ENCODE measurements at places on chromosomes 6 and 20.

- no peak for DNase-seq
These were observed 167.1 kb downstream of the PTPRT start for GRCh38 chr20:43022568-43022967.

GRCh38 chr6:89582669-89583325 lies 55.8 kb downstream of the LYRM2 start:
- no peak for DNase-seq

DNA sequence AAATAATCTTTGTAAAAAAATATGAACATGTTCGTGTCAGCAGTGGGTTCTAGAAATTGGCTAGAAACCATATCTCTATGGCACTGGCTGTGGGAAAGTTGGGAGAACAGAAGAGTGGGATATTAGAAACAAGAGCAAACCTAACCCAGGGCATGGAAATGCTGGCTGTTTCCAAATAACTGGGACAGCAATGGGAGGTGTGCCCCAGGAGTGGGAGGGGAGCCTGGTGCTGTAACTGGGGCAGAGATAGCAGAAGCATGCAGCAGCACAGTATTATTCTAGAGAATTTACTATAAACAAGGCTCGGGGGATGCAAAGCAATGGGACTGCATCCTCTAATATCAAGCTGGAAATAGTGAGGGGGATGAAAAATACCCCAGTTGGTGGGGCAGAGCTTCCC lies 175.0 kb downstream of the KIF6 start:
- no peak for DNase-seq

DNA sequence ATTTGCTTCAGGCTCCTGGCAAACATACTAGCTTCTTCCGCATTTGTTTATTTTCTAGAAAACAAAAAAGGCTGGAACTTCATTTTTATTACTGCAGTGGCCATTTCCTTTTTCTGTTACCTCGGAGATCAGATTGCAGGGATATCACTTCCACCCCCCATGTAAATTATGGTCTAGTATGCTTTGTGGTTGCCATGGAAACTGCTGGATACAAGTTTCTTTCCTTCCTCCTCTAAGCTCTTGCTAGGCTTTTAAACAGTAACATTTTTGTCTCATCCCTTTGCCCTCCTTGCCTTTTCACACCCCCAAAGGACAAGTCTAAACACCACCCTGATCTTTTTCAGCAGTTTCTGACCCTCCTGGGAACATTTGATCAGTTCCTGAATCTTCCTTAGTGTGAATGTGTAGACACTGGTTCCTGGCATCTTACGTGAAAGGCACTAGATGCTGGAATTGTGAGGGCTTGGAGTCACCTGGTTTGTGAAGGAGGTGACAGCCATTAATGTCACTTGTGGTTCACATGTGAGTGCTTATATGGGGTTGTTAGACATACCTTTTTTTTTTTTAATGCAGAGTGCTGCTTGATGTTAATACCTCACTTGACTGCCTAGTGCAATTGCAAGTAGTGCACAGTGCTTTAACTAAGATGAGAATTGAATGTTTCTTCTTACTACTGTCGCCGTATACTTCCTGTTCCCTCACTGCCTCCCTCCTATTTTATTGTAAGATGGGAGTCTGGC lies 181.6 kb downstream of the JARID2 start:
- DNase-seq, result no peak

DNA sequence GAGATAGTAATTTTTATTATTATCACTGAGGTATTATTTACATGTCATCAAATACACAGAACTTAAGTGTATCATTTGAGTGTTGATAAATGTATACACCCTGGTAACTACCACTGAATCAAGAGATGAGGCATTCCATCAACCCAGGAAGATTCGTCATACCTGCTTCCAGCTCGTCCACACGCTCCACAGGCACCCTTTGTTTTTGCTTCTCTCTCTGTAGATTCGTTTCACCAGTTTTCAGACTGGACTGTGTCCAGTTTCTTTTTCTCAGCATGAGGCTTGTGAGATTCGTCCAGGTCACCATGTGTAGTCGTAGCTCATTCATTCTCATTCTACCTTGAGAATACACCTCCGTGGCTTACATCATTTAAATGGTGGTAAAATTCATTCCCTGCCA lies 64.5 kb downstream of the BFSP1 start:
- DNase-seq, result no peak

DNA sequence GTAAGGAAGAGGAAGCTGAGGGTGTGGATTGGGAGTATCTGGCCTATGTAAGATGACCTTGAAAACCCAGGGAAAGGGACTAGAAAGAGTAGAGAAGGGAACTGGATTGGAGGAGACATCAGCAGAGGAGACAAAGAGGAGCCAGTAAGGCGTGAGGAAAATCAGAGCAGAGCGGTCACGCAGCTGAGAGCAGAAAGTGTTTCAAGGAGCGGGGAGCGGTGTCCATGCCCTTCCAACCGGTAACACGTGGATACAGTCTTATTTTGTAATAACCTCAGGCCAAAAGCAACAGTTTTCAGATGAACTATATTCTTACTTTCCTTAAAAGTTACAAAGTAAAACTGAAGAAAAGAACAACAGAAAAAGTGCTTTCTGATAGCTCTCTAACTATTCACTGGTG lies 36.3 kb downstream of the L3MBTL3 start:
- DNase-seq, result no peak
